GM10248 (cell line): ENCODE measurements at places on chromosomes 7 and 10.

DNA sequence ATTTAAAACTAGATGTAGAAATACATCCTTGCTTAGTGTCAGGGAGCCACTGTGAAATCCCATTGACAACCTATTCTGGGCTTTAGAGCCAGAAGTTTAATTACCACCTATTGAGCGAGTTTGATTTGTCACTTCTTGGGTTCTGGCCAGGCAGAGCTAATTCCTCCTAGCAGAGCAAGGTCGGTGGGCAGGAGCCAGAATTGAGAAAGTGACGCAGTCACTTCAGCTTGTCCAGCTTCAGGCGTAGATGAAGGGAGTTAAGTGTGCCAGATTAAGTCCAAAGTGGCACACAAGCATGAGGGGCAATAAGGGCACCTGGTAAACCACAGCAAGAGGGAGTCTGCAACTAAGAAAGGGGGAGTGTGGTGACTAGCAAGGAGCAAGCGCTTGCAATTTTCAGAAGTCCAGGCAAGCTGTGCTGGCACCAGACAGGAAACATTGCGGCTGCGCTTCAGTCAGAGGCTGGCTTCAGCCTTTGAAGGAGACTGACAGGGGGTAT is 119.4 kb downstream of the ST7 start:
- no peak for DNase-seq

- no peak for DNase-seq
These were observed 11.2 kb downstream of the CASP2 start for GRCh38 chr7:143299346-143299745.

DNA sequence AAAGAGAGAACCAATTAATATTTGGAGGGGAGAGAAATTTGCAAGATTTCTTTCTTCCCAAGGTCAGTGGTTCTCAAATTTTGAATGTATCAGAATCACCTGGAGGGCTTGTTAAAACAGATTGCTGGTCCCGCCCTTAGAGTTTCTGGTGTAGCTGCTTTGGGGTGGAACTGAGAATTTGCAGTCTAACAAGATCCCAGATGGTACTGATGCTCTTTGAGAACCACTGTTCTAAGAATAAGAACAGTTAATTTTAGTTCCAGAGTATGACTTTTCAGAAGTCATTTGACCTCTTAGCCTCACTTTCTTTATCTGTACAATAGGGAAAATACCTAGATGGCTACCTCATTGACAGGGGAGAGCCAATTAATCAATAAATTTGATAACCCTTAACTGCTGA is 161.6 kb downstream of the PRKG1 start:
- DNase-seq, result no peak

GRCh38 chr7:21141476-21141875 is 286.4 kb upstream of the SP4 start:
- DNase-seq, result no peak

DNA sequence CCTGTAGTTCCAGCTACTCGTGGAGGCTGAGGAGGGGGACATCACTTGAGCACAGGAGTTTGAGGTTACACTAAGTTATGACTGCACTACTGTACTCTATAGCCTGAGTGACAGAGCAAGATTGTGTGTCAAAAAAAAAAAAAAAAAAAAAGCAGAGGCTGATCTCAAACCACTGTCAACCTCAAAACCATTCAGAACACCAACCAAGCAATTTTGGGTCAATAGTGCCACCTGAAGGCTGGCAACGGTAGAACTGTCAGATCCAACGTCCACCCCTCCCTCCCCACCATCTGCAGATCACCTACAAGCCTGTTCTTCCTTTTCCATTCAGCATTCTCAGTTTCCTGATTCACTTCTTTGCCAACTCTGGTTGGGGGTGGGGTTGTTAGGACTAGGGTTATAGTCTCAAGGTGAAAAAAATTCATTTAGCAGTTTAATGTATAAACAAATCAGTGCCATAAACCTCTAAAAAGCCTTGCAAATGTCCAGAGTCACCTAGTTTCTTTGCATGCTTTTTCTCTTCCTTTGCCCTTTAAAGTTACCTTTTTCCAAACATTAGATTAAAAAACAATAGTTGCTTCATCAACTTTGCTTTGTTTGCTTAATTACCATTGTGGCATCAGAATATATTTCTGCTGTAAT is 2.6 kb downstream of the MRPS33 start:
- DNase-seq, result peak; percentile 37

DNA sequence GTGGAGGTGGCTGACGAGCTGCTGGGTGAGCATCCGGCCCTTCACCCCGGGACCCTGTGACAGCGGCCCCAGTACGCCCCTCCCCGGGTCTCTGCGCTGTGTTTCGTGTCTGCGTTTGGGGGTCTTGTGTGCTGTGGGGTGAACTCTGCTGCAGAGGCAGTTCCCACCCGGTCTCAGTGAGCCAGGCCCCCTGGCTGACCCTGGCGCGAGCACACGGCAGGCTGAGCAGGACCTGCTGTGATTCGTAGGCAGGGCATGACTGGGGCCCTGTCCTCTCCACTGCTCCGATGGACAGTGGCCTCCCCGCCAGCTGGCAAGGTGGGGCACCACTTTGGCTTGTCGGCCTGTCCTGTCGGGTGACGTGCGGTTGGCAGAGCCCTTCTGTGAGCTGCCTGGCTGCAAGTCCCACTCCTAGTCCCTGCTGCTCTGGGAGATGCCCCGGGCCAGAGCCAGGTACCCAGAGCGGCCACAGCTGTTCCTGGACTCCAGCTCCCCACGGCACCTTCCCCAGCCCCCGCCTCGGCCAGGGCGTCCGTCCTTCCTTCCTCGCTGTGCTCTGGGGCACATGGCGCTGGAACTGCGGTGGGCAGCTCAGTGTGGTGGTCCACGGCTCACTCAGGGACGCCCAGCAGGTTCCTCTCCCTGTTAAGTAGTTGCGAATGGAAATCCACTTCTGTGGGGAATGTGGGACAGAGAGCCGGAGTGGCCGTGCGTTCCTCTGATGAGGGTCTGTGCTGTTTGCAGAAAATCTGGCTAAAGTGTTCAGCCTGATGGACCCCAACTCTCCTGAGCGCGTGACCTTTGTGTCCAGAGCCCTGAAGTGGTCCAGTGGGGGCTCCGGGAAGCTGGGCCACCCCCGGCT is 10.5 kb downstream of the GET4 start:
- no peak for DNase-seq

GRCh38 chr7:131131746-131132431 is 195.8 kb upstream of the MKLN1 start:
- no peak for DNase-seq

DNA sequence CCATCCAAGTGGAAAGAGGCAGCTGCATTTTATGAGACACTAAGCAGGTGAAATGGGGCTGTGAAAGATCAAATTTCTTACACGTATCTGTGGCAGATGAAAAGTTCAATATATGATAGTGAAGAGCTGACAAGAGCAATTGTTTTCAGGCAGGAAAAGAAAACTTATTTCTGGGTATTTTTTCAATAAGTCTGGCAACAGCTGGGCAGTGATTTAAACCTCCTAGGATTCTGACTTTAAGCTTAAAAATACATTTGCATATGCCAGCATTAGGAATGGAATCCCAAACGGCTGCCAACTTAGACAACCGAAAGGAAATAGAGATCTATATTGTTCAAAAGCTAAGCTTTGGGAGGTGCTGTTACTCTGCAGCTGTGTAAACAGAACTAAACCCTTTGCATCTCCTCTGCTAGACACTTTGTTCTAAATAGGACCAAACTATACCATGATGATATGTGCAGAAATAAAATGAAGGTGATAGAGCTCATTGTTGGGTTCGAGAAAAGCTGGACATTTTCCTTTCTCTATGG is 26.1 kb downstream of the DYNC1I1 start:
- no peak for DNase-seq

DNA sequence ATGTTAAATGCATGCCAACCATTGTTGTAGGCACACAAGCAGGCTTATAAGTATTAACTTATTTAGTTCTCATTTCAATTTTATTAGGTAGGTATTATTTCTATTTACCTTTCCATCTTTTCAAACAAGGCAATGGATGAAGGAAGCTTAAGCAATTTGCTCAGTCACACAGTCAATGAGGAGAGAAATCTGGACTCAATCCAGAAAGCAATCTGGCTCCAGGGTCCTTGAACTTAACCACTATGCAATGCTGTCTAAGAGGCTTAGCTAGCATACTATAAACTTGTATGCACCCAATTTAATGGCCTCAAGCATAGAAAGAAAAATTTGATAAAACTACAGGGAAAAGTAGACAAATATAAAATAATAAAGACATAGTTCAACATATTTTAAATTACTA is 88.6 kb downstream of the VWDE start:
- no peak for DNase-seq

GRCh38 chr7:16205466-16205865 is 215.9 kb downstream of the CRPPA start:
- DNase-seq, result no peak

- DNase-seq, result no peak
These were observed 14.5 kb upstream of the LRRC4 start for GRCh38 chr7:128045766-128046165.

- DNase-seq, result no peak
These were observed 67.5 kb upstream of the TES start for GRCh38 chr7:116142850-116143249.

DNA sequence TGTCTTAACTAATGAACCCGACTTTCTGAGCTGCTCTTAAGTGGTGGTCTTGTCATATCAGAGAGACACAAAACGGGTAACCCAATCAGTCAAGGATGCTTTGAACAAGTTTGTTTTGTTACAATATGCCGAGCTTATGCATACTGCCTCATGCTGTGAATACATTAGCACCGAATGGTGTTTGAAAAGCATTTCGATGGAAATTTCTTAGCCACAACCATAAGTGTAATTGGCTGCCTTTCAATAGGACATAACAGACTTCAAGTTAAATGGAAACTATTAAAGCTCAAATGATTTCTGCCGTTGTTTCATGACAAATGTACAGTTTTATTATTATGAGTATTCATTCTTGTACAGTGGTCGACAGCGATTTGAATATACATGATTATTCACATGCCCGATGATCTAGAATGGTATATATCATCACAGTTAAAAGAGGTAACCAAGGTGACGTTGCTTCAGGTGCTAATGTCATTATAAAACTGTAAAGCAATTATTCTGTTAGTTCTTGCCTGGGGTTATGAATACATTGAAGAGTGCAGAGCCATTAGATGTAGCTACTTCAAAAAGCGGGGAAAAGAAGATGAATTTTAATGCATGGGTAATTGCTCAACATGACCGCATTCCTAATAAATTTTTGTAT is 118.8 kb downstream of the EBF3 start:
- DNase-seq, result no peak

GRCh38 chr10:113753020-113753692 is 1.7 kb downstream of the PLEKHS1 start:
- DNase-seq, result no peak

DNA sequence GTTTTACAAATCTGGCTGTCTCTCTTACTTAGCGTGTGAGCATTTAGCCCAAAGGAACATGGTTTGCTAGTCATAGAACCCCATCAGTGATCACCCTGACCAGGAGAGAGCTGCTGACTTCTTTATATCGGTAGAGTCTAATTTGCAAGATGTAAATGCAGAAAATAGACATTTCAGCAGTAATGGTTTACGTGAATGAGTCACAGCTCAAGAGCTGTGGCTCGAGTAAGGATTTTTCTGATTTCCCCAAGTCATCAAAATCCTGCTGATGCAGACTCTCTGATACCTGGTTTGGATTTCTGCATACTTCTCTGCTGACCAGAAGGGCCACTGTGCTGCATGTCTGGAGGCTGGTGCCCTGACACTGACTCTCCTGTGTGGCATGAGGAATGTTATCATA is 25.7 kb downstream of the NUB1 start:
- DNase-seq, result no peak

DNA sequence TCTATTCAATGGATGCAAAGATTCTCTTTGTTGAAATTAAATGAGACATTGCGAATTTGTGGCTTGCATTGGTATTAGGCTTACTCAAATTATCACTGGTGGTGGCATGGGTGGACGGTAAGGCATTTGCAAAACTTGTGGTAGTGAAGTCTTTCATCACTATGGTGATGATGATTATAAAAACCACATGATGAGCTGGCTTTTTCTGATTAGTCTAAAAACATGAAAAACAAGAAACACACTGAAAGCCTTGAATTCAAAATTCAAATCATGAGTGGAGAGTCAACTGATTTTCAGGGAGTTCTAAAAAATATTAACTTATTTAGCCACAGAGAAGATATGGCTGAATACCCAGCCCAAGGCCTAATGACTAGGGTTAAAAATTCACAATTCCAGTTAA is 99.8 kb upstream of the HGF start:
- no peak for DNase-seq

- no peak for DNase-seq
These were observed 925.4 kb upstream of the ZNF722 start for GRCh38 chr7:63073286-63073685.

GRCh38 chr7:132882714-132883428 is 199.0 kb downstream of the CHCHD3 start:
- DNase-seq, result no peak

GRCh38 chr10:131448171-131448570 is 136.7 kb upstream of the TCERG1L start:
- no peak for DNase-seq

- DNase-seq, result no peak
These were observed 51.1 kb downstream of the DPYSL4 start for GRCh38 chr10:132237871-132238270.

DNA sequence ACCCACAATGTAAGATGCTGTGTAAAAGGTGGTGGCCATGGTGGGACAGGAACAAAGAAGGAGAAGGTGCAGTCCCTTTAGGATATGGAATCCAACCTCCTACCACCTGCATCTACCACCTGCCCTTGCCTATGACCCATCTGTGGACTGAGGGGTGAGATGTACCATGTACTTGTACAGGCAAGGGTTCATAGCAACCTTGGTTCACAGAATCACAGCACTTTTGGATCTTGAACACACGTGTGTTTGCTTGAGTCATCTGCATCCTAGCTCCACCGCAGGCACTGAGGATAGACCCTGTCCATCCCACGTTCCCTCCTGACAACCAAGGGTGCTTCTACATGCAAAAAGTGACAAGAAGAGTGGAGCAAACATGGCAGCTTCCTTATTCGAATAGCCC is 162.3 kb downstream of the GFRA1 start:
- no peak for DNase-seq

DNA sequence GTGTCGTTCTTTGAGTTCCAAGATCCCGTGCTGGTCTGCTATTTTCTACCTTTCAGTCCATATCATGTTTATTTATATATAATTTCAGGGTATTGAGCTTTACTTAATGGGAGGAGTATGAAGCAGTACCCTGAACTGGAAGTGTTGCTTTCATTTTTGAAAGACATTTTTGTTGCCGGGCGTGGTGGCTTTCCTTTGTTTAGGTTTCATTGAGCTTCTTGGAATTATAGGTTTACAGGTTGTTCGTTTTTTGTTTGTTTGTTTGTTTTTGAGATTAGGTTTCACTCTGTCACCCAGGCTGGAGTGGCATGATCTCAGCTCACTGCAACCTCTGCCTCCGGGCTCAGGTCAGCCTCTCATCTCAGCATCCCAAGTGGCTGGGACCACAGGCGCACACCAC is 7.4 kb downstream of the ZNF487 start:
- no peak for DNase-seq

DNA sequence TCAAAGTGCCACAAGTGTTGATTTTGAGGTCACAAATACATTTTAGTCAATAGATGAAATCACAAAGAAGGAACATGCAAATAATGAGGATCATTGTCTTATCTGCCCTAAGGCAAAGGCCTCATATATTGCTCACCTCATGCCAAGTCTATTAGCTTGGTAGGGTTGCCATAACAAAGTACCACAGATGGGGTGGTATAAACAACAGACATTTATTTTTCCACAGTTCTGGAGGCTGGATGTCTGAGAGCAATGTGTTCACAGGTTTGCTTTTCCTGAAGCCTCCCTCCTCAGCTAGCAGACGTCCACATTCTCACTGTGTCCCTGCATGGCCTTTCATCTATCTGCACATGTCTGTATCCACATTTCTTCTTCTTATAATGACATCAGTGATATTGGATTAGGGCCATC is 59.6 kb downstream of the RELN start:
- DNase-seq, result no peak

- DNase-seq, result no peak
These were observed 59.1 kb downstream of the CH25H start for GRCh38 chr10:89148061-89148460.
